Activated naive CD8-positive, alpha-beta T cell treated with anti-CD3 and anti-CD28 coated beads, Interleukin-2, amount 10 ng/mL, durations not matched to agents 7 days and 5 days (primary cell): ENCODE measurements at places on chromosomes 2 and 18. TPM values are rescaled to one million over a fixed set of nuclear protein-coding genes. Genes with fewer than 3 reads are reported as not detected.

Gene ADRA2B
- total RNA-seq = 0.26 TPM

GRCh38 chr2:15808944-15809343 is 131.4 kb upstream of the MYCN start:
- DNase-seq = no peak
- no peak overlapping the region for H3K4me3 ChIP-seq
- H3K4me1 ChIP-seq = no peaks in the 10 kb centered on the region
- H3K36me3 ChIP-seq = no peaks in the 10 kb centered on the region
- H3K27ac ChIP-seq = no peak overlapping the region

GRCh38 chr2:3463944-3464343 is 55.4 kb downstream of the ADI1 start:
- no peak overlapping the region for H3K27ac ChIP-seq
- DNase-seq = no peak
- H3K4me1 ChIP-seq = peaks cover 7% of the 10 kb centered on the region

GRCh38 chr18:59547581-59548182 is 149.5 kb downstream of the CCBE1 start:
- peaks cover 4% of the 10 kb centered on the region for H3K27me3 ChIP-seq
- no peak for DNase-seq
- H3K36me3 ChIP-seq = no peaks in the 10 kb centered on the region
- H3K4me3 ChIP-seq = no peak overlapping the region
- no peaks in the 10 kb centered on the region for H3K4me1 ChIP-seq

- no peak for DNase-seq
- no peak overlapping the region for H3K4me3 ChIP-seq
- no peaks in the 10 kb centered on the region for H3K27me3 ChIP-seq
- no peaks in the 10 kb centered on the region for H3K4me1 ChIP-seq
- no peaks in the 10 kb centered on the region for H3K36me3 ChIP-seq
Observed at GRCh38 chr2:215590010-215590745, 154.3 kb upstream of the FN1 start.
